ENCODE measurements at places on chromosomes 7 and 10.

GRCh38 chr7:16365952-16366351 lies 55.4 kb downstream of the CRPPA start:
- no peak for DNase-seq
- H3K4me3 ChIP-seq = no peak overlapping the region
- H3K36me3 ChIP-seq = no peaks in the 10 kb centered on the region
- no peaks in the 10 kb centered on the region for H3K27me3 ChIP-seq

GRCh38 chr10:101375076-101375475 lies 21.1 kb downstream of the BTRC start:
- H3K36me3 ChIP-seq = peaks cover 24% of the 10 kb centered on the region
- peak overlapping the region; percentile 11 for H3K4me3 ChIP-seq
- no peaks in the 10 kb centered on the region for H3K27me3 ChIP-seq
- H3K4me1 ChIP-seq = peaks cover 19% of the 10 kb centered on the region
- peak overlapping the region; percentile 62 for H3K27ac ChIP-seq

DNA sequence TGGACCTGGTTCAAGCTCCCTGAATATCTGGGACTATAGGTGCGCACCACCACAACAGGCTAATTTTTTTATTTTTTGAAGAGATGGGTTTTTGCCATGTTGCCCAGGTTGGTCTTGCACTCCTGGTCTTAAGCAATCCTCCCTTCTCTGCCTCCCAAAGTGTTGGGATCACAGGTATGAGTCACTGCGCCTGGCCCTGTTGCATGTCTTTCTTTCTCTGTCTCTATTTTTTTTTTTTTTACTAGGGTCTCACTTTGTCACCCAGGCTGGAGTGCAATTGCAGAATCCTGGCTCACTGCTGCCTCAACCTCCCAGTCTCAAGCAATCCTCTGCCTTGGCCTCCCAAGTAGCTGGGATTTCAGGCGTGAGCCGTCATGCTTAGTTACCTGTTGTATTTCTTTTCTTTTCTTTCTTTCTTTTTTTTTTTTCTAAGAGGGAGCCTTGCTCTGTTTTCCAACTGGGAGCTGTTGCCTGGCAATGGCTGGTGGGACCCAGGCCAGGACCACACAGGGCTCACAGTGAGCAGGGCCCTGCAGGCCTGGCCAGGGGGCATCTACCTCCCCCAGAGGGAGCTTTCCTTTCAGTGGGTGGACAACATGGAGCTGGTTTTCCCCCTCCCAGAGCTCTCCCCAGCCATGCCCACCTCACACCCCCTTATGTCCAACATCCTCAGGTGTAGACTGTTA lies 6.0 kb downstream of the MYL7 start:
- no peaks in the 10 kb centered on the region for H3K4me1 ChIP-seq
- no peak overlapping the region for H3K27ac ChIP-seq
- no peaks in the 10 kb centered on the region for H3K27me3 ChIP-seq

- H3K36me3 ChIP-seq = no peaks in the 10 kb centered on the region
- no peak overlapping the region for H3K4me3 ChIP-seq
- no peak for DNase-seq
Measured at GRCh38 chr10:32104622-32105509, 48.6 kb upstream of the KIF5B start.

GRCh38 chr10:46329690-46330016 lies 42.9 kb downstream of the ANTXRL start:
- peaks cover 11% of the 10 kb centered on the region for H3K27me3 ChIP-seq
- H3K4me3 ChIP-seq = no peak overlapping the region
- no peak for DNase-seq
- no peak overlapping the region for H3K27ac ChIP-seq

DNA sequence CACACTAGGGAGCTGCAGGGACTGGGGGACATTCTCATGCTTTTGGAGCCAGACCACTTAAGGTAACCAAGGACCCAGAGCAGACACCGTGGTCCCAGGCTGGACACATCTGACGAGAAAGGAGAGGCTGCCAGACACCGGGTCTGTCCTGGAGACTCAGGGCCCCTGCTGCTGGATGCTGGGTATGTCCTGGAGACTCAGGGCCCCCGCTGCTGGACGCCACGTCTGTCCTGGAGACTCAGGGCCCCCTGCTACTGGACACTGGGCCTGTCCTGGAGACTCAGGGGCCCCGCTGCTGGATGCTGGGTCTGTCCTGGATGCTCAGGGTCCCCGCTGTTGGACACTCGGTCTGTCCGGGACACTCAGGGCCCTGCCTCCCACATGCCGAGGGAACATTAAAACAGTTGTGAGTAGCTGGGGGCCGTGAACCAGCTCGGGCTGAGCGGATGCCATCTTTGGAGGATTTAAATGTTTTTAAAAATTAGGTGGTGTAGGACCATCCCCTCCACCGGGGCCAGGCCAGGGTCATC lies 249.7 kb downstream of the DNAJB6 start:
- no peak overlapping the region for H3K4me3 ChIP-seq
- H3K27me3 ChIP-seq = peaks cover 17% of the 10 kb centered on the region
- no peak for DNase-seq
- no peak overlapping the region for H3K27ac ChIP-seq
- H3K36me3 ChIP-seq = no peaks in the 10 kb centered on the region

DNA sequence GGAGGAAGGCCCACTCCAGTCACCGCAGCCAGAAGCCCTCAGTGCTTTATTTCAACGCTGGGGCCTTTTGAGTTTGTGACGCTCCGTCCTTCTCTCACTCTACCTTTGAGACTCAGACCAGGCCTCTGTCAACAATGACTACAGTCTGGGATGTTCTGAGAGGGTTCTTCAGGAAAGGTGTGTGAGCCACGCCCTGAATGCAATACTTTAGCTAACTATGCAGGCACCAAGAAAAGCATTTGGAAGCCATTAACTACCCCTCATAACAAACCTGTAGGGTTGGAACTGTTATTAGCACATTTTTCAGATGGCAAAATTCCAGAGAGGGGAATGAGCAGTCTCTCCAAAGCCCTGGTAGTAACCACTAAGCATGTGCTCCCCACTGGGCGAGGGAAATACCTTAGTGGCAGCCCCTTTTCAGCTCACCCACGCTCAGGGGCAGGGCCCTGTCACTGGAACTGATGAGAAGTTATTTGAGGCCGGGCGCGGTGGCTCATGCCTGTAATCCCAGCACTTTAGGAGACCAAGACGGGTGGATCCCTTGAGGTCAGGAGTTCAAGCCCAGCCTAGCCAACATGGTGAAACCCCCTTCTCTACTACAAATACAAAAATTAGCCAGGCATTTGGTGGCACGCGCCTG lies 5.7 kb upstream of the ARPC1B start:
- no peaks in the 10 kb centered on the region for H3K27me3 ChIP-seq
- peaks cover 2% of the 10 kb centered on the region for H3K36me3 ChIP-seq
- no peak overlapping the region for H3K27ac ChIP-seq
- no peak overlapping the region for H3K4me3 ChIP-seq
- DNase-seq = no peak

GRCh38 chr10:70417568-70417967 lies 13.6 kb downstream of the EIF4EBP2 start:
- no peak overlapping the region for H3K4me3 ChIP-seq
- peak overlapping the region; percentile 5 for H3K27ac ChIP-seq
- no peaks in the 10 kb centered on the region for H3K27me3 ChIP-seq
- H3K4me1 ChIP-seq = peaks cover 13% of the 10 kb centered on the region
- peaks cover 23% of the 10 kb centered on the region for H3K36me3 ChIP-seq
- no peak for DNase-seq

- DNase-seq = no peak
- H3K4me1 ChIP-seq = peaks cover 31% of the 10 kb centered on the region
- peaks cover 14% of the 10 kb centered on the region for H3K36me3 ChIP-seq
Measured at GRCh38 chr7:148334959-148335577, 255.5 kb upstream of the C7orf33 start.

DNA sequence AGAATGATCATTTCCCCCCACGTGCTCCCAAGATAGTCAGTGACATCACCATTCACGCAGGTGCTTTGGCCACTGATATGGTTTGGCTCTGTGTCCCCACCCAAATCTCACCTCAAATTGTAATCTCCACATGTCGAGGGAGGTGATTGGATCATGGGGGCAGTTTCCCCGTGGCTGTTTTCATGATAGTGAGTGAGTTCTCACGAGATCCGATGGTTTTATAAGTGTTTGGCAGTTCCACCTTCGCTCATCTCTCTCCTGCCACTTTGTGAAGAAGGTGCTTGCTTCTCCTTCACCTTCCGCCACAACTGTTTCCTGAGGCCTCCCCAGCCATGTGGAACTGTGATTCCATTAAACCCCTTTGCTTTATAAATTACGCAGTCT lies 205.4 kb upstream of the SH2B2 start:
- peaks cover 6% of the 10 kb centered on the region for H3K4me1 ChIP-seq
- no peak for DNase-seq
- peak overlapping the region; percentile 7 for H3K27ac ChIP-seq
- no peaks in the 10 kb centered on the region for H3K27me3 ChIP-seq
- H3K4me3 ChIP-seq = no peak overlapping the region

DNA sequence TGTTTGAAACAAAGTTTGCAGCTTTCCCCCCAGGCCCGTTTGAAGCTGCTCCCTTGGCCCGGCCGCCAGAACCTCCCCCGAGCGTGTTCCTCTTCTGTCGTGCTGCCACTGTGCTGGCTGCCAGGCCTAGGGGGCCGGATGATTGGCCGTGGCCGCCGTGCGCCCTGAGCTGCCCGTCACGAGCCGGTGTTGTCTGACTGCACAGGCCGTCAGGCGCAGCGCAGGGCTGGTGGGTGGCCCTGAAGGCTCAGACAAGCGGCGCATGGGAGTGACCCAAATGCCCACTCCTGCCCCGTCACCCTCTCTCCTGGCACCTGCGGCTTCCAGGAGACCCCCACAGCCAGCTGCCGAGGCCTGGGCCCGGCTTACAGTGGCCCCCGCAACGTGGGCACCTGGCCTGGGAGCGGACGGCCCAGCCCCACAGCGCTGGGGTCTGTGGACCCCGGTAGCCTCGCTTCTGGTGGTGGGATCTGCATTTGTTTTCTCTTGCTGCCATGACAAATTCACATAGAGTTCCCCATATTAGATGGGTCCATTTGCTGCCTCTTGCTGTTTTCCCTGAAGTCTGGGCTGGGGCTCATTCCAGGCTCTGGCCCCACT lies 13.1 kb downstream of the JAKMIP3 start:
- no peak for DNase-seq
- H3K36me3 ChIP-seq = no peaks in the 10 kb centered on the region
- peaks cover 5% of the 10 kb centered on the region for H3K27me3 ChIP-seq
- no peak overlapping the region for H3K4me3 ChIP-seq
- H3K27ac ChIP-seq = no peak overlapping the region
- H3K4me1 ChIP-seq = no peaks in the 10 kb centered on the region

DNA sequence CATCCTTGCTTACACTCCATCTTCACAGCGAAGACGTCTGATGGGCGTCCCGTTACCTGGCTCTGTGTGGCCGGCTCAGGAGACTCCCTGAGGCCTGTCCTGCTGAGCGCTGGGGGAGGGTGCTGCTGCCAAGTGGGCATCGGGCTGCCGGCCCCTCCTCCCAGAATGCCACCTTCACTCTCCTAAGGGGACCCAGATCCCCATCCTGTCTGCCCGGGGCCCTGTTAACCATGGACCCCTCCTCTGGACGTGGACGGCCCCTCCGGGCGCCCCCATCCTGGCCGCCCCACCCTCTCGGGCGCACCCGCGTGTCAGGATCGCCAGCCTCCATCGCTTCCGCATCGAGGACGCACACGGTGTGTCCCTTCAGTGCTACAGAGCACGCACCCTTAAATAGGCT lies 7.3 kb upstream of the FOXL3 start:
- H3K36me3 ChIP-seq = no peaks in the 10 kb centered on the region
- peaks cover 10% of the 10 kb centered on the region for H3K27me3 ChIP-seq
- H3K4me1 ChIP-seq = no peaks in the 10 kb centered on the region
- no peak overlapping the region for H3K4me3 ChIP-seq

GRCh38 chr7:122572706-122573105 lies 126.2 kb downstream of the RNF133 start:
- H3K4me1 ChIP-seq = no peaks in the 10 kb centered on the region
- no peaks in the 10 kb centered on the region for H3K27me3 ChIP-seq
- H3K4me3 ChIP-seq = no peak overlapping the region
- no peaks in the 10 kb centered on the region for H3K36me3 ChIP-seq
- no peak overlapping the region for H3K27ac ChIP-seq
- no peak for DNase-seq

DNA sequence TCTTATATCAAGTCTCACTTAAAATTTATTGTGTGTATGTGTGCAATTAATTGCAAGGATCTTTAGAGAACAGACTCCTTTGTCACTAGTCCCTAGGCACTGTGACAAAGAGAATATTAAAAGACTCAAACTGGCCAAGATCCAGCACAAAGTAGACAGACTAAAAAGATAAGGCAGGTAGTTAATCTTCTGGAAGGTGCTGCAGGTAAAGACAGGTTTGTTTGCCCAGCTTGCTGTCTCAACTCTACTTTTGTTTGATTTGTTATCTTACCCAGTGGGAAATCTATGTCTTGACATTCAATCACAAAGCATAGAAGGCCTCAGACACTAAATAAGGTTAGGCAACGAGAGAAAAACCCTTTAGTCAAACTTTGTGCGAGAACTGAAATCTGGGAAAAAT lies 807.9 kb upstream of the LRRN3 start:
- DNase-seq = no peak
- no peak overlapping the region for H3K27ac ChIP-seq
- no peaks in the 10 kb centered on the region for H3K36me3 ChIP-seq
- H3K4me3 ChIP-seq = no peak overlapping the region

DNA sequence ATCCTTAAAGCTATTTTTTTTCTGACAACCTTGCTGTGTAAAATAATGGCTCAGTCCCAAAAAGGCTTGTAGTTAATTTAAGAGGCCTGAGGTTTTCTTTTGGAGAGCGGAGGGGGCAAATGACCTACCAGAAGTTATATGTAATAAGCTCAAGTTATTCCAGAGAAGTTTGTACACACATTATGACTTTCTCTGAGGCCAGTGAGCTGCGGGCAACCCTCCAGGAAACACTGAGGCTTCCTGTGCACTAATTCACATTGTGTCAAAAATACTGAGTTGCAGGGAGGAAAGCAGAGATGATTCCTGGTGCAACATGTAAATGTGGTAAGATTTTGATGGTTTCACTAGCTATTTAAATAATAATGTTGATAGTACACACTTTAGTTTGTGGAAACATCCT lies 188.6 kb downstream of the DIP2C start:
- peaks cover 5% of the 10 kb centered on the region for H3K4me1 ChIP-seq
- H3K36me3 ChIP-seq = no peaks in the 10 kb centered on the region
- no peak overlapping the region for H3K27ac ChIP-seq
- no peak overlapping the region for H3K4me3 ChIP-seq
- DNase-seq = no peak

DNA sequence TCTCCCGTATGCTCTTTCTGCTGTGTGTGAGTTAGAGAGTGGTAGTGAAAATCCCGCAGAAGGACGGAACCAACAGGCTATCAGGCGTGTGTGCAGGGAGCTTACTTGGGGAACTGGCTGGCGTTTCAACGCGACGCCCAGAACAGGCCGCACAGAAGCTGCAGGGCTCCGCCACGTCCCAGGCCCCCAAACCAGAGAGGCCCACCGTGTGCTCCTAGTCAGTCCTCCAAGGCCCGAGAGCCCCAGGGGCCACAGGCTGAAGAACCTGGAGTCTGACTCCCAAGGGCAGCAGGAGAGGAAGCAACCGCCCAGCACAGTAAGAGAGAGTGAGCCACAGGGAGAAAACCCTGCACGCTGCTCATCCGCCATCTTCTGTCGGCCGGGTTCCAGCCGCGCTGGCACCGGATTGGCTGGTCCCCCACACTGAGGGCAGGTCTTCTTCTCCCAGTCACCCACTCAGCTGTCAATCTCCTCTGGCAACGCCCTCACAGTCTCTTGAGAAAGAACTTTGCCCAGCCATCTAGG lies 730.6 kb upstream of the VSTM2A start:
- DNase-seq = no peak
- H3K4me3 ChIP-seq = peak overlapping the region; percentile 32
- H3K27me3 ChIP-seq = no peaks in the 10 kb centered on the region
